ENCODE measurements at places on chromosomes 4 and X.

DNA sequence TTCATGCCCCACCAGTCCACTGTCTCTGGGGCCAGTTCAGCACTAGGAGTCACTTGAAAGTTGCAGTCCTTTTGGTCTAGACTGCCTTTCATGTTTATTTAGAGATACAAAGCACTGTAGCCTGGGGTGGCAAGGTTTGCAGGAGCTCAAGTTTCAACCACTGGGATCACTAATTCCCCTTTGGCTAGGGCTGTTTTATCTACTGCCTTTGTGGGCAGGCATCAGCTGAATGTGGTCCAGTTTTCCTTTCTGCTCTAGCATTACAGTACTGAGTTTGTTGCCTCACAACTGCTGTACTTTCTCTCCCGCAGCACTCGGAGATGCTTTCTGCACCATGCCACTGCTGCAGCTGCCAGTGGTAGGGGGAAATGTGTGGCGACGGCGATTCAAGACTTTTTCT is 222.3 kb upstream of the HDX start:
- no peak for DNase-seq

DNA sequence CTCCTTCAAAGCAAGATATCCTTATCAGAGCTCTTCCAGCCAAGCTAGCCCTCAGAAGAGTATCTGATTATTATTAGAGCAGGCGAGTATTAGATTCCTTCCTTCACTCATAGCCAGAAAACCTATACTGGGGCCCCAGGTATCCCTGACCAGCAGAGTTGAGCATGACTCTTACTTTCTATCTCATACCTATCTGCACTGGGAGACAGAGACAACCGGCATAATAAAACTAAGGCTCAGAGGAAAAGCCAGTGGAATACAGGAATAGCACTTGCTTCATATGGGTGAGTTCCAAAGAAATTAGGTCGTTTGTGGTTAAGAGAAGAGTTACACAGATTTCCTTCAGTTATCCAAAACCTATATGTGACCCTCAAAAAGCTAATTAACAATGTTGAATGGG is 41.8 kb upstream of the COX7B2 start:
- no peak for DNase-seq

DNA sequence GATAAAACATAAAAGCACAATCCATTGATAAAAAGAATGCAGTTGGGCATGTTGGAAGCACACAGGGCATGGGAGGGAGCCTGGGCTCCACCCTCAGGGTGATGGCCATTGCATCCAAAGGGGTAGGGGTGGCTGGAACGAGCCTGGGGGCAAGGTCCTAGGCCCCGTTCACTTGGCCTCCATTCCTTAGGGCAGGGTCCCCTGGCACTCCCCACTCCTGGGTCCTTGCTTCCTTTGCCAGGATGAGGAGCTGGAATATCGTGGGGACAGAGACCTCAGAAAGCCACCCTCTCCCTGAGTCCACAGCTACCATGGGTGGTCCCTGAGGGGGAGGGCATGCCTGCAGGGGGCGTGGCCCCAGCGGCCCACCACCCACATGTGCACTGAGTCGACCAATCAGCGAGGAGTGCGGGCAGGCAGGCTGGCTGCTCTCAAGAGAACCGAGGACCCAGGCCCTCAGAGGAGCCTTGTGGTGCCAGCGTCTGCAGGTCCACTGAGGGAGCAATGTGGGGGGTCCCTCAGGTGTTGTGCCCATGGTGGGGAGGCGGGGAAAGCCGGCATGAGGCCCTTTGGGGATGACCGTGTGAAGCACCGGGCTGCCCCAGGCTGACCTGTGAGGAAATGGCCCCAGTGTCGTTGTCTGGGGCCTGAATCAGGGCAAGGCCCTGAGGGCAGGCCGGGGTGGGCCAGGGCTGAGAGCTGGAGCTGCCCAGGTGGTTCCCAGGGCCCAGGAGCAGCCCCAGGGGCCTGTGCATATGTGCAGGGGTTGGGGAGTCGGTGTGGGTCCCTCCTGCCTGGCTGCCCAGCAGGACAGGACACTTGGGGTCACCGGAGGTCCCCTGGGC is 78.6 kb upstream of the AMELX start:
- no peak for DNase-seq

GRCh38 chr4:148300877-148301276 is 141.3 kb downstream of the NR3C2 start:
- DNase-seq, result no peak

DNA sequence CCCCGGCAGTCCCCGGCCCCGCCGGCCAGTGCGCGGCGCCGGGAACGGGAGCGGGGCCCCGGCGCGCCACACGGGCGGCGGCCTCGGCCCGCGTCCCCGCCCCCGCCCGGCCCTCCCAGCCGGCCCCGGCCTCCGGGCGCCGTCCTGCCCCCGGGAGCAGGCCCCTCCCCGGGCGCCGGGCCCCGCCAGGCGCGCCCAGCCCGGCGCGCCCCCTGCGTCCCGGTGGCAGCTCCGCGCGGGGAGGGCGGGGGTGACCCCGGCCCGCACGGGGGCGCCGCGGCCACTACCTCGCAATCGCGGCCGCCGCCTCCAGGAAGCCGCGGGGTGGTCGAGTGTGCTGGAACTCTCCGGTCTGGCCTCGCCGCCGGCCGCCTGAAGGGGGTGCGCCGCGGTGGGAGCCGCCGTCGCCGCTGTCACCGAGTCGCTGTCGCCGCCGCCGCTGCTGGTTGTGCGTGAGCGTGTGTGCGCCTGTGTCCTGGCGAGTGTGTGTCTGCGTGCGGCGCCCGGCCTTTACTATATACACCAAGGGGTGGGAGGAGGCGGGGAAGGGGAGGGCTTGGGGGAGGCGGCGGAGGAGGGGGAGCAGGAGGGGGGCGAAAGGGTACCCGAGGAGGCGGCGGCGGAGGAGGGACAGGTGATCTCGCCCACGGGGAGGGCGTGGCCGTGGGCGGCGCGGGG is at the start of gene RAI2:
Gene RAI2 (minus strand): TSS at position 488 of the 678 bp plus-strand sequence. CDS start 59,288 bp downstream, outside the sequence.
- DNase-seq, result no peak

GRCh38 chr4:169921237-169921636 is 105.0 kb downstream of the MFAP3L start:
- DNase-seq, result no peak

GRCh38 chr4:15956179-15956850 is 6.7 kb downstream of the FGFBP2 start:
- DNase-seq, result peak; percentile 78

DNA sequence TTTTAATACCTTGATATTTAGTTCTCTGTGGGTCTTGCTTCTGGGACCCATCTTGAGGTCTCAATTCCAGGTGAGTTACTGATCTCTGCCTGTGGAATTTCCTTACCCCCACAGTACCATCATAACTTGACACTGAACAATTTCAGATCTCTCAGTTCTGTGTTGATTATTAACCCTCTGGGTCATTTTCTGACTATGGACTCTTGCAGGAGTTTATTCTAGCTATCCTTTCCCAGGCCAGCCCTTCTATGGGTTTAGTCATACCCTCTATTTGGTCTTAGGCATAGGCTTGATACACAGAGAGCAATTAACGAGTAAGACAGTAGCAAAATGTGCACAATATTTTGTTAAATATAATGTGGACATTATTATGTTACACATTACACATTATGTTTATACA is 3.7 kb upstream of the SPARCL1 start:
- DNase-seq, result no peak

DNA sequence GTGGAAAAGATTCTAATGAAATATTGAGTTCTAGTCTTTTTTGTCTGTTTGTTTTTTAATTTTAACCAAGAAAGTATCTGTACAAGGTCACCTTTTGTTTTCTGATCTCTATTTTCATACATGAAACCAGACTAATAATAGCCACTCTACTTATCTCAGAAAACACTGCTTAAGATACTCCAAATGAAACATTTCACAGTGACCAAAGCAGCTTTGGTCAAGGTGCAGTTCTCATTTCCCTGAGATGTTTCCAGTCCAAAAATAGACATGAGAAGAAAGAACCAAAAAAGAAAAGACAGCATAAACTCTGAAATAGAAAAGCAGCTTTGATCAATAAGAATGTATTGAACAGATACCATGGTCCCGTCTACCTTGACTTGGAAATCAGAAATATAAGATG is 782.8 kb downstream of the RAB28 start:
- DNase-seq, result no peak

DNA sequence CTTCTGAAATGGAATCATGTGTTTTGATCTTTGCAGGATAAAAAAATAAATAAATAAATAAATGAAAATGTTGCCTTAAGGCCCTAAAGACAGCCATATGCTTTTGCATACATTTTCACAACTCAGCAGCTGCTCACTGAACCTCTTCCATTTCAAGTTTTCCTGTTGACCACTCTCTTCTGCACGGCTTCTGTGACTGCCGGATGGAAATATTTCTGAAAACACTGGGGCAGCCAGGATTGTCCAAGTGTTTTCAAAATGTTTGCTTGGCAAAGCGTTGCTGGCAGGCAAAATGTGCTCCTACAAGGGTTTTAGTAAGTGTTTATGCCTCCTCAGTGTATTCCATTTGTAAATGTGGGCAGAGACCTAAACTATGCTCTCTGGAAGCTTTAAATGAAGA is 208.1 kb upstream of the IL1RAPL1 start:
- no peak for DNase-seq

- no peak for DNase-seq
These were observed 565.0 kb downstream of the TRIML1 start for GRCh38 chr4:188704288-188704687.

GRCh38 chr4:35063031-35063570 is 1181.2 kb downstream of the ARAP2 start:
- no peak for DNase-seq

- DNase-seq, result no peak
These were observed 47.2 kb downstream of the MAOA start for GRCh38 chrX:43703211-43703791.

- peak; percentile 30 for DNase-seq
These were observed 13.4 kb downstream of the ARHGEF6 start for GRCh38 chrX:136767104-136767941.
